ENCODE measurements at places on chromosomes 5 and 9.

GRCh38 chr5:60036192-60036938, 142.8 kb upstream of the PDE4D start:
- no peak for DNase-seq

DNA sequence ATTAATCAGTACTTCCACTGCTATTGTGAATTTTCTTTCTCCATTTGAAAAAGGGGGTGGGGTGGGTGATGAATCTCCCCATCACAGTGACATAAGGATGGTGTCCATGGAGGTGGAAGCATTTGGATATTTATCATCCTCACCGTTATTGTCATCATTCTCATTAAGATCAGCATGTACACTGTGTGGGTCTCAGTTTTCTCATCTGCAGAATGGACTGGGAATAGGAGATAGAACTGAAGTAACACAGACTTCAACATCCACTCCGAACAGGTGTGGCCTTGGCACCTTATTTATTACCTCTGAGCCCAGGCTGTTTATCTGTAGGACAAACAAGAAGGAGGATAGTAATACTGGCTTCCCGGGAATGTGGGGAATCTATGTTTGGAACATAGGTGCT, 165.9 kb downstream of the PAPPA start:
- no peak for DNase-seq

- peak; percentile 56 for DNase-seq
Measured at GRCh38 chr9:70563431-70564204, 149.2 kb upstream of the KLF9 start.

DNA sequence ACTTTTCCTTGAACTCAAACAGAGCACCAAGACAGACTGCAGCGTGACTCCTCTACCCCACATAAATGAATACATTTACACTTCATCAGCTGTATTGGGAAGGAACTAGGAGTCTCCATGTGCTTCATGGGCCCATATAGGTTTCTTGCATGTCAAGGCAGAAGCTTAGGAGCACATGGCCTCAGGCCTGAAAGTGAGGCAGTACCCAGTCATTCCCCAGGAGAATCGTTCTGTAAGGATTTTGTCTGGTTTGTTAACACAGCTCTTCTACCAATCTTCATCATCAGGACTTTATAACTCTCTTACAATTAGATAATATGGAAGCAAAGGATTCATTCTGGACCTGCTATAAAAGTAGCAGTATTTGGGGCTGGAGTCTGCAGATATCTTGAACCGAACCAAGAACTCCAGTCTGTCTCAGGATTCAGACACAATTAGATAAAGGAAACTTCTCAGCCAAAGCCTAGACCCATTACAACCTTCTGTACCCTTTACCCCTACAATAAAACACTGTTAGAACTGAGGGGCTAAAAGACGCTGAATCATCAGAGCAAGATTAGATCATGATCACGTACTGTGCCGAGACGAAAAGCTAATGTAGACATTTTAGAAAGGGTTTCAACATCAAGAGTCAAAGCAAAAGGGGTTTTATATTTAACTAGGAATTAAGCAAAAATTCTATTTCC, 385.5 kb upstream of the SLC30A5 start:
- no peak for DNase-seq

DNA sequence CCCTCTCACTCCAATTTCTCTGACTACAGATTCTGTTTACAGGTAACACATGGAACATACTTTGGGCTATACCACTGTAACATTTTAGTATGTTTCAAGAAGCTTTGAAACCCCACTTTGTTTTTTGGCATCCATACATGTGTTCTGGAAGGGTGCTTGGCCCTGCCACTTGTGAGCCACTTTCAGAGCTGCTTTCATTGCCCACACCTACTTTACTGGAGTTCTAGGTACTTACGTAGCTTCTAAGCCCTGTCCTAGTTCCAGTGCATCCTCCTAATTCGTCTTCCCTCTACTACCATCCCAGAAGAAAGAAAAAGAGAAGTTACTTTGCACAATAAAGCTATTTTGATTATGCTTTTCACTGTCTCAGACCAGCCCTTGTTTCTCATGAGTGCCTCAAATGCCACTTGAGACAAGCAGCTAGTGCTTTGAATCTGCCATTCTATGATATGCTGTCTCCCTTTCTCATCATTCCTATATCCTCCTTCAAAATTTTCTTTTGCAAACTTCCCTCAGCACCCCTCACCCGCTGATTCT, 26.5 kb upstream of the C5orf47 start:
- no peak for DNase-seq

GRCh38 chr9:20043461-20043860, 254.6 kb upstream of the SLC24A2 start:
- no peak for DNase-seq

GRCh38 chr9:122788831-122789230, at the start of gene OR5C1:
TSS of gene OR5C1 (plus strand) at chr9:122788933. CDS start at chr9:122788933, 0 bp downstream.
- DNase-seq = no peak

GRCh38 chr9:109270971-109271925, 49.6 kb downstream of the EPB41L4B start:
- DNase-seq = no peak

DNA sequence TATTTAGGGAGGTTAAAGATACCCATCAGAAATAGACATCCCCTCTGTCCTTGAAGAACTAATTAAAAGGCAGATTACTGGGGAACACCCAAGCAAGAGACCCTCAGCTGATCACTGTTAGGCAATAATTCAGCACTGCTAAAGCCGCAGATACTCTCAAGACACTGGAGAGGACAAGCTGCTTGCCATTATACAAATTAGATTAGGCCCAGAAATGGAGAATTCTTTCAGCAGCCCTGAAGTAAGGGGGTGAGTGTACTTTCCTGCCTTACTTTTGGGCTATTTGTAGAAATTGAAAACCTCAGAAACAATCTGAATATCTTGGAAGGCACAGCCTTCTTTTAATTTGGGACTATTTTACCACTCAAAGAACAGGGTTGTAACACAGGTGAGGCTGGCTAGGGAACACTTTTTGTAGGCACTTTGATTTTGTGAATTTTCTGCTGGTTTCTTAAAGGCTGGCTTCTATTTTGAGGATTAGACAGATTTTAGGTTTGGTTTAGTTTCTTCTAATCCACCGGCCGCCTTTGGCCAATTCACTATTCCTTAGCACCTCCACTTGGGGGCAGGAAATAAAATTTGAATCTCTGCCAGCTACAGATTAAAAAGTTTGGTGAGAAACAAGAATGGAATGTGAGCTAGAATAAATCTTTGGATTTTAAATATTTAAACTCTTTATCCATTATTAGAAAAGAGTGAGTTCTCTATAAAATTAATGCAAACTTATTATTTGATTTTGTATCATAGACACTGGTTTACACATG, 106.0 kb downstream of the SMARCA2 start:
- peak; percentile 35 for DNase-seq

DNA sequence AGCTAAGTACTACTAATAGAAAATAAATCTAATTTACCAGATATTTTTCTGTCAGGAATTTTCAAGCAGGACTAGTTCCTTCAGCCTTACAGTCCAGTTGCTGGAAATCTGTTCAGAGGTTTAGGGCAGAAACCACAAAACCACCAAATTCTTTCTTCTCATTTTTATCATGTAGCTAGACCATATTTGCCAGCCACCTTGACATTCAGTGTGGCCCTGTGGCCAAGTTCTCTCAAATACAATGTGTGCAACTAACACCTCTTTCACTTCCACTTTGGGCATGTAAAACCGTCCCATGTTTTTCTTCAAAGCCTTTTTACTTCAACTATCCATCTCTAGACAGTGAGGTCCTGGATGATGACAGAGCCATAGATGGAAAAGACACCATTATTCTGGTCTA, 1133.2 kb upstream of the CDH18 start:
- DNase-seq = no peak

DNA sequence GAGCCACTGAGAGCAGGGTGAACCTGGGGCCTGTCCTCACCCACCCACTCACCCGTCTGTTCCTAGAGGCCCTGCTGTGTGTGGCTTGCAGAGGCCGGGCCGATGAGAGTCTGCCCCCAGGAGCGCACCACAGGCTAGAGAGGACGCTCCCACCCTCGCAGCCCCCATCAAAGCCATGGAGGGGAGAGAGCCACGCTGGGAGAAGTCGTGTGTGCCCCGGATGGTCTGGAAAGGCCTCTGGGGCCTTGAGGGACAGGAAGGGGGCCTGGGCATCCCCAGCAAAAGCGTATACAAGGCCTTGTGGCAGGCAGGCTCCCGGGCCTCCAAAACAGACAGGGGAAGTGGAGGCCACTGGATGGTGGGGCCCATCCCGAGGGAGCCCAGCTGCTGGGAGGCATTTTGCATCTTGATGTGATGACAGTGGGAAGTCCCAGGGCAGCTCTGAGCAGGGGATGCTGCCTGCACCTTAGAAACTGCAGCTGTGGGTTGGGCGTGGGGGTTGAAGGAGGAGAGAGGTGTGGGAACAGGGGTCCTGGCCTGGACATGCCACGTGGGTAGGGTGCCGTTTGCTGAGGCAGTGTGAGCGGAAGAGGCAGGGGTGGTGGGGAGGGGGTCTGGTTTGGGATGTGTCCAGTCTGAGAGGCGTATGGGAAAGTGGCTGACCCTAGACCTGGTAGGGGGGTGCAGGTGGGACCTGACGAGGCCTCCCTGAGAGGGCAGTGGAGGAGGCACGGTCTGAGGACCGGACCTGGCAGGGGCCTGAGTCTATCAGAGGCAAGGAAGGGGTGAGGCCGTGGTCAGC, 43.0 kb upstream of the NOTCH1 start:
- no peak for DNase-seq

- DNase-seq = no peak
Measured at GRCh38 chr9:123637945-123638634, 282.1 kb downstream of the CRB2 start.

- DNase-seq = no peak
Measured at GRCh38 chr5:111415053-111415452, 97.3 kb downstream of the STARD4 start.

GRCh38 chr5:98085593-98085992, 687.9 kb upstream of the RGMB start:
- no peak for DNase-seq

- DNase-seq = peak; percentile 18
Measured at GRCh38 chr5:135448791-135449507, 1.8 kb upstream of the DCANP1 start.

DNA sequence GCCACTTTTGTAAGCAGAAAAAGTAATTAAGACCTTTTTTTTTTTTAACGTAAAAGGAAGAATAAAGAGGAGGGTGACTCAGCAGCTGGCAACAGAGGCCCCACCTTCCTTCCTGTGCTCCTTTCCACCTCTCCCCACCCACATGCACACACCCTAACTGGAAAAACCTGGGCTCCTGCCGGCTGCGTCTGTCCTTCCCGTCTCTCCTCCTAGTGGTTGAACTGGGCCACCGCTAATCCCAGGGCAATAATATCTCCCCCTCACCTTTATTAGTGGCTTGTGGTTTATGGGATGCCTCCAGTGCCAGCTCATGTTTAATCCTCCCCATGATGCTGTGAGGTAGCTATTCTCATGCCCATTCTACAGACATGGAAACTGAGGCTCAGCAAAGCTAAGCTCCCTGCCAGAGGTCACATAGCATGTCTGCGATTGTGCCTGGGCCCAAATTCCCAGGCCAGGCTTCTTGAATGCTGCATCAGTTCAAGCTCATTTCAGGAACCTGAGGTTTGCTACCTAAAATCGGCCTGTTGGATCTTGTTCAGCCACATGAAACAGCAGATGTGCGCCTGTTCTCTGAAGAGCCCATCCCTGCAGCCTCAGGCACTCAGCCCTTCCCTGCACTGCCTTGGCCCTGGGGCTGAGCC, 60.9 kb upstream of the IL17B start:
- peak; percentile 99 for DNase-seq

DNA sequence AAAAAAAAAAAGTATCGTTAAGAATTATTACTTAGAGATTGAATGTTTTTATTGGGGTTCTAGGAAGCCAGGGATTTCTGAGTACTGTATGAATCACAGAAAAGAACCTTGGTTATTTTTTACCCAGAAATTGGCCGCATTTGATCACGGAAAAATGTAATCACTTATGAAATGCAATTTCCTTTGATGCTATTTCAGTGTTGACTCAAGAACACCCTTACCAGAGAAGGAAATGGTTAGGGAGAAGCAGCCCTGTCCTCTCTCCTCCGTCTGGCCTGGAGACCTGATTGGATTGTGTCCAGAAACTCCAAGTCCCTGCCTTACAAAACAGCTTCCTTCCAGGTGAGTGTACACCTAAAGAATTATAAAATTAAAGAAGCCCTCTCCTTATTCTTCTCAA, 116.7 kb downstream of the MED10 start:
- DNase-seq = no peak

DNA sequence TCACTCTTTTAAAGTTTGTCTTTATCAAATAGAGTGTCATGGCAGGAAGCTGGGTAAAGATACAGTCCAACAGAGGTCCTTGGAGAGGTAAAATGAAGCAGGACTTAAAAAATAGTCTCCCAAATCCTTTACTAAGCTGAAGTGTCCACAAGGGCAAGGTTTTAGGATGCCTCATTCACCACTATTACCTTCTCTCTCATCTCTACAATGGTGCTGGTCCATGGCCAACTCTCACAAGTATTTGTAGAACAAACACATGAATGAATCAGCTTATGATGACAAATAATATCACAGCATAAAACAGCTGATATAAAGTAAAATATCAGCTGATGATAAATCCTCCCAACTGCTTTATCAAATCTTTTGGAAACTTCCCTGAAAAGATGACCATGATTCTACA, 162.3 kb upstream of the ZNF462 start:
- peak; percentile 62 for DNase-seq

GRCh38 chr5:88480801-88481499, 212.3 kb upstream of the TMEM161B start:
- no peak for DNase-seq

DNA sequence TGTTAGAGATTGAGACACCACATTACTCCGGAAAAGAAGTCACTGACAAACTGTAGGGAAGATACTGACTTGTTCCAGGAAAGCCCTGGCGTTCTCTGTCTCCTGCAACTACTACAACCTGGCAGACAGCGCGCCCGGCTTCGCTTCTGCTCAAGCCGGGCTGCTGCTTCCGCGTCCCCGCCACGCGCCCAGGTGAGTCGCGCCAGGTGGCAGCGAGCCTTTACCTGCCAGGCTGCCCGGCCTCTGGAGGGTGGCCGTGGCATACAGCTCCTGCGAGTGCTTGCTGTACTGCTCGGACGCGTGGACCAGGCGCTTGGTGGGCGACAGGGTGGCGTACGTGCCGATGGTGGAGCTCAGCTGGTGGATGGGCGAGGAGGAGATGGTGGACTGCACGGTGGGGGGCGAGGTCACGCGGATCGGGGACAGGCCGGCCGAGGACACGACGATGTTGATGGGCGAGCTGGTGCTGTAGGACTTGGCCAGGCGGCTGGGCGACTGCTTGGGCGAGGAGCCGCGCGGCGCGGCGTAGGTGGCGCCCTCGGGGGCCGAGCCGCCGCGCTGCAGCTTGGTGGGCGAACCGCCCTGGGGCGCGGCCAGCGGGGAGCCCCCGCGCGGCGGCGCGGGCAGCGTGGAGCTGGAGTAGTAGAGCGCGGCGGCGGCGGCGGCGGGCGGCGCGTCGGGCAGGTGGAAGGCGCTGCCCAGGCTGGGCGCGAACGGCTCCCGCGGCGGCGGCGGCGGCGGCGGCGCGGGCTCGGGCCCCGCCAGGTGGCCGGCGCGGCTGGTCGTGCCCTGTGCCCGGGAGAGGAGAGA, 519.6 kb downstream of the CTNND2 start:
- DNase-seq = peak; percentile 1

- no peak for DNase-seq
Measured at GRCh38 chr9:136808075-136808805, 492 bp downstream of the RABL6 start.

GRCh38 chr9:128280084-128280622, 4.1 kb downstream of the SWI5 start:
- no peak for DNase-seq

- no peak for DNase-seq
Measured at GRCh38 chr9:127735530-127736185, 564 bp upstream of the TOR2A start.

GRCh38 chr5:1214936-1215220, 10.3 kb upstream of the SLC6A18 start:
- no peak for DNase-seq

GRCh38 chr9:114869845-114870244, 60.5 kb downstream of the TNFSF8 start:
- no peak for DNase-seq
